ENCODE measurements at places on chromosomes 16 and 17.

- no peak for ATAC-seq
Measured at GRCh38 chr17:50565402-50566350, 5.2 kb downstream of the CACNA1G start.

- ATAC-seq = no peak
Measured at GRCh38 chr17:76337413-76337777, 16.3 kb downstream of the PRPSAP1 start.

GRCh38 chr17:7282752-7283321 lies 1.3 kb downstream of the SLC2A4 start:
- no peak for ATAC-seq

DNA sequence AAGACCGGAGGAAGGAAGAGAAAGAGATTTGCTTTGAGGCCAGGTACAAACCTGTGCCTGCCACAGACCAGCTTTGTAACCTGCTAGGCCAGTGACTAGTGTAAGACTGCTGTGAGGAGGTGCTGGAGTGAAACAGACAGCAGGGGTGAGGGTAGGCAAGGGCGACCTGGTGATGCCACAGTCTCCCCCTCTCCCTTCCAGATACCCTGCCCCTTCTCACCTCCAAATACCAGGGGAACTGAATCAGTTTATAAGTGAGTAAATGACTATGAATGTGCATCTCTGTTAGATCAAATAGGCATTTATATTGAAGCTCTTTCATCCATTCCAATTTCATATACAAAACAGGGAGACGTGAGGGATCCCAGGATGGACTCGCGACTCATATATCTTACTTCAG lies 9.4 kb downstream of the SEC14L1 start:
- ATAC-seq = no peak

DNA sequence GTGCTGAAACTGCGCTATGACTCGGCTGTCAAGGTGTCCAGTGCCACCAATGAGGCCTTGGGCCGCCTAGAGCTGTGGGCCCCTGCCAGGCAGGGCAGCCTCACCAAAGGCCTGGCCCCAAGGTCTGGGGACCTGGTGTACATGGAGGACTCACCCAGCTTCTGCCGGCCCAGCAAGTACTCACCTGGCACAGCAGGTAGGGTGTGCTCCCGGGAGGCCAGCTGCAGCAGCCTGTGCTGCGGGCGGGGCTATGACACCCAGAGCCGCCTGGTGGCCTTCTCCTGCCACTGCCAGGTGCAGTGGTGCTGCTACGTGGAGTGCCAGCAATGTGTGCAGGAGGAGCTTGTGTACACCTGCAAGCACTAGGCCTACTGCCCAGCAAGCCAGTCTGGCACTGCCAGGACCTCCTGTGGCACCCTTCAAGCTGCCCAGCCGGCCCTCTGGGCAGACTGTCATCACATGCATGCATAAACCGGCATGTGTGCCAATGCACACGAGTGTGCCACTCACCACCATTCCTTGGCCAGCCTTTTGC lies 25.0 kb downstream of the WNT9B start:
- ATAC-seq = no peak

DNA sequence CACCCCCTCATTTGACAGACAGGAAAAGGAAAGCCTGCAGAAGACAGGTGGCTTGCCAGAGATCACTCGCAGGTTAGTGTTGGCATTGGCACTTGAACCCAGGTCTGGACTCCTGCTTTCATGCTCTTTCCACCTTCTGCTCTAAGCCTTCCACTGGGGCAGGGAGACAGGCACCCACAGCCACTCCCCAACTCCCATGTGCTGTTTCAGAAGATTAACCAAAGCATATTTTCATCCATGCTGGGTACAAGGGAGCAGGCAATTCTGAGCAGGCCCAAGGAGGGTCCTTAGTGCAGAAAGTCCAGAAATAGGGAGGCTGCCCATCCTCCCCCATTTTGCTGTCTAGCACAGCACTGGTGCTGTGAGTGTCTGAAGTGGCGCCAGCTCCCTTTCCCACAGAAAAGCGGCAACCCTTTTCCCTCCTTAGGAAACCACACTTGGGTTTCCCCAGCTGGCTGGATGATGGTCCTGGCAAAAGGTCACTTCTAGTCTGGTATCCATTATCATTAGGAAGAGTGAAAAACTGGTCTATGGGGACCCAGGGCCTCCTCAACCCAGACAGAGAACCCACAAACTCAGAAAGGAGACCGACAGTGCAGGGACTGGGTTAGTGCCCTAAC lies 2.0 kb upstream of the CAVIN1 start:
- ATAC-seq = no peak
